ENCODE measurements at places on chromosomes 3 and 15.

DNA sequence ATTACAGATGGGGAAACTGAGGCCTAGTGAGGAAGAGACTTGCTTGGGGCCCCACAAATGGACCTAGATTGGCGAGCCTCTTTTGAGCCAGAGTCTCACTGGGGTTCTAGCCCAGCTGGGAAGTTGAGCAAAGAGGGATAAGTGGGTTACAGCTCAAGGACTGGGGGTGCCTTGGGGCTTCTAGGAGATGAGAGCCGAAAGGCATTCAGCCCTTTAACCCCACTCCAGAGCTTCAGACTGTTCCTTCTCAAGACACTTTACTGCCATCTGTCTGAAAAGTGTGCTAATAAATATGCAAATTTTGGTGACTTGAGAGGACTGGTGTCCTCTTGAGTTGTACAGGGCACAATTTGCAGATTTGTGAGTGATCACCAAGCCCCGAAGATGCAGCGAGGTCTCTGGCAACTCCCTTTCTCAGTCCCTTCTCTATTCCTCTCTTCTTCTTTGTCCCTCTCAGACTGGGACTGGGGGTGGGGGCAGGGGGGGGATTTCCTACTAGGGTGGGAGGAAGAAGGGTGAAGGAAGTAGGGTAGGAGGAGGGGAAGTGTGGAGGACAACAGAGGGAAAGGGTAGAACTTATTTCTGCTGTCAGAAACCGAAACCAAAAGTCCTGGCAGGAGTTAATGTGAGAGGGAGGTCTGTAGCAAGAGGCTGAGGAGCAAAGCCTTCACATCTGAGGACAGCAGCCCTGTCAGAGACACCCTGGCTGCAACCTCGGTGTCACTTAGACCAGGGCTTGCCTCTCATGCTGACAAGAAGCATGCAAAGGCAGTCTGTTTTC lies 16.2 kb upstream of the ANKDD1A start:
- peak; percentile 72 for DNase-seq

GRCh38 chr3:158631981-158632380 lies 12.3 kb upstream of the GFM1 start:
- DNase-seq, result no peak

DNA sequence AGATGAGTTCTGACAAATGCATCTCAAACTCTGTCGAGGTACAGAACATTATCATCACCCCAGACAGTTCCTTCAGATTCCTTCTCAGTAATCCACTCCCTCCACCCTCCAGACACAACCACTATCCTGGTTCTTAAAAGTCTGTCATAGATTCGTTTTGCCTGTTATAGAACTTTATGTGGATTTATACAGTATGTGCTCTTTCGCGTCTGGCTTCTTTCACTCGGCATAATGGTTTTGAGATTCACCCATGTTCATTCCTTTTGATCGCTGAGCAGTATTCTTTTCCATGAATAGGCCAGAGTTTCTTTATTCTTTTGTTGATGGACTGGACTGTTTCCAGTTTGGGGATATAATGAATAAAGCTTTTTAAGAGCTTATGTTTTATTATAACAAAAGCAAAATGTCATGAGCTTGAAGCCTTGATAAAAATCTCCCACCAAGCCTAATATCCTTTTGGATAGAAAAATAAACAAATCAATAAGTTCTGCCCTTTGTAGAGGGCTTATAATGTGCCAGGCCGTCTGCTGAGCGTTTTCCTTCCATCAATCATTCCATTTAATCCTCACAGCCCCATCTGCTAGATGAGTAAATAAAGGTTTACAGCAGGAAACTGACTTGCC lies 21.3 kb upstream of the RFTN1 start:
- no peak for DNase-seq

DNA sequence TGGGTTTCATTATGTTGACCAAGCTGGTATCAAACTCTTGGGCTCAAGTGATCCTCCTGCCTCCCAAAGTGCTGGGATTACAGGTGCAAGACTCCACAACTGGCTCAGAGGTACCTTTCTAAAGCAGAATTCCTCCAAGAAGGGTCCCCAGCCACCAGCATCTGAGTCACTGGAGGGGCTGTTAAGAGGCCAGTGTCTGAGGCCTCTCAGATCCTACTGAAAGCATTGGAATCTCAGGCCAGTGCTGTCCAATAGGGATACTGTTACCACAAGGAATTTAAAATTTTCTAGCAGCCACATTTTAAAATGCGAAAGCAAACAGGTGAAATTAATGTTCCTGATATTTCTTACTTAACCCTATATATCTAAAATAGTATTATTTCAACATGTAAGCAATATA lies 1.3 kb downstream of the CAV3 start:
- DNase-seq, result no peak

DNA sequence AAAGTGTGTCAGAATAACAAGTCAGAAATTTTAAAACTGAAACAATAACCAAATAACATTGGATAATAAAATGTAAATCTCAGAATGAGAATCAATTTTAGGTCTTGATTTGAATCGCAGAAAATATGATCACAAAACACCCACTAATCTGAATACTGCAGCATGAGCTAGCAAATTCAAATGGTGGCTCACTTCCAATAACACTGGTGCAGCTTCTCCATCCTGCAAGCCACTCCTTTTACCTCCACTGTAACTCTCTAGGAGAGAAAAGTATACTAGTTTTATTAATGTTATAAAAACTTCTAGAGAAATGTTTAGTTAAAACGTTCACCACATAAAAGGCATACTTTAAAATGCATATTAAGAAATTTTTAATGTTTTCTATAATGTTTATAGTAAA lies 30.4 kb downstream of the UBE3A start:
- DNase-seq, result no peak

DNA sequence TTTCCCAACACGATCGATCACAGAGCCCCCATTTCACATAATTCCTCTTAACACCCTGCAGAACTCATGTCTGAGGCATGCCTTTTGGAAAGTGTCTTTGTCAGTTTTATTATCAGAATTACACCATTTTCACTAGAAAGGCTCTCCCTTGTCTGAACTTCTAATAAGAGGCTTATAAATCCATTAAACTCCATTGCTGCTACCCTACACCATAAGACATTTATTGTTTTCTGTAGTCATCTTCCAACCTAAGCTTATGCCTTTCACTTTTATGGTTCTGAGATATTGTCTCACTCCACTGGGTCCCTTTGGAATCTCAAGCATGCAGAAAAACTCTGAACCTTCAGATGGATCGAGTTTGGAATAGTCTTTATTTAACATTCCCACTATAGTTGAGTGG lies 50.2 kb upstream of the TPM1 start:
- DNase-seq, result no peak

GRCh38 chr15:69530991-69531664 lies 78.5 kb downstream of the RPLP1 start:
- no peak for DNase-seq

GRCh38 chr3:36258421-36258820 lies 121.9 kb upstream of the STAC start:
- DNase-seq, result no peak

DNA sequence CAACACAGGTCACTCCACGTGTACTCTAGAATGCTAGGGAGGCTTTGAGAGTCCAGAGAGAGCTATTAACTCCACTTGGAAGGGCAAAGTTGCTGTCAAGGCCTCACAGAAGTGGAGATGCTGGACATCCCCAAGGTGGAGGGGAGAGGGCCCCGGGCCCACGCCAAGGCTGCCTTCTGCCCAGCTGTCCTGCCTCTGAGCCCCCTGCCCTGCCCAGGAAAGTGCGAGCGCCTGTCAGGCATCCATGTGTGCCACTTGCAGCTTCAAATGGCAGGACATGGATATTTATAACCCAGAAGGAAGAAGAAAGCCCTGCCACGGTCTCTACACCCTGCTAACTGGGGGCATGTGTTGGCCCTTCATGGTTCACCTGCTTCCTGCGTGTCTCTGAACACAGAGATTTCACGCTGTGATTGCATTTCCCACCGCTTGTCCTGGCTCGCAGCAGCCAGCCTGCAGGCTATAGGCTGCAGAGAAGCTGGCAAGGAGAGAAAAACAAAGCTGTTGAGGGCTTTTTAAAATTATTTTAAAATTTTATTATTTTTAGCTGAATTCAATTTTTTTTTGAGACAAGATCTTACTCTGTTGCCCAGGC lies 17.0 kb downstream of the ANKDD1A start:
- DNase-seq, result no peak

DNA sequence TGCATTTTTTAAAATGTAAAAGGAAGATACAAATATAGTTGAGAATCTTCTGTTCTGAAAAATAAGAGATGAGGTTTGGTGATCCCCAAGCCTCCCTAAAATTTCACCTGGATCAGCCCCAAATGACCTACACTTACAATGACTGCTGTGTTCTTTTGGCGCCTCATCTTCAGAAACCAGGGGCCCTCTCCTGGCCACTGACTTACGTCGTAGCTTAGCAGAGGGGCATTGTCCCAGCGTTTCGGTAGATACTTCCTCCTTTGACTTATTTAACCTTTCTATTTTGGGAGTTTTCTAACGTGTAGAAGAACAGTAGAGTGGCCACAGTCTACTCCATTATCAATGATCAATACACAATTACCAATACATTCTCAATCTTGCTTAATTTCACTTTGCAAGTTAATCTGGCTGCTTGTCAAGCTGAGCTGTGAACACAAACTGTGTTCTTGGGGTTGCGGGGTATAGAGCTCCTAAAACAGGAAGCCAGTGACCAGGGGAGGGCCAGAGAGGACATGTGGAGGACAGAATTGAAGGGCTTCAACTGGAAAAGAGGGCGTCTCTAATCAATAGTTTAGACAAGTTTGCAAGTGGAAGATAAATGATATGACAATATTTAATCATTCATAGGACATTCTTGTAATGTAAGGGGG lies 419.5 kb downstream of the LPP start:
- DNase-seq, result no peak

DNA sequence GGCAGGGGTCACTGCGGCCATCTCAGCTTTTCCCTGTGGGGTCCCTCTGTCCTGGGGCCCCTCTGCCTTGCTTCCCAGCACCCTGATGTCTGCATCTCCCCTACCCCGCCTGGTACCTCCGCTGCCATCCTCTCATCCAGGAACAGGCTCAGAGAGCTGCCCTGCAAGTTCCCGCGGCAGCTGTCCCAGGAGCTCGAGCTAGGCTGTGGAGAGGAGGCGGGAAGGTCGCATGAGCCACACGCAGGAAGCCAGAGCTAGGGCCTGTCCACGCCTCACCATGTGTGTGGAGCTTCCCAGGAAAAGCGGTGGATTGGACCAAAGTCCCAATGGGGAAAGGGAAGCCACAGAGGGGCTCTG lies 12.5 kb downstream of the PLA2G4B start:
- DNase-seq, result no peak

DNA sequence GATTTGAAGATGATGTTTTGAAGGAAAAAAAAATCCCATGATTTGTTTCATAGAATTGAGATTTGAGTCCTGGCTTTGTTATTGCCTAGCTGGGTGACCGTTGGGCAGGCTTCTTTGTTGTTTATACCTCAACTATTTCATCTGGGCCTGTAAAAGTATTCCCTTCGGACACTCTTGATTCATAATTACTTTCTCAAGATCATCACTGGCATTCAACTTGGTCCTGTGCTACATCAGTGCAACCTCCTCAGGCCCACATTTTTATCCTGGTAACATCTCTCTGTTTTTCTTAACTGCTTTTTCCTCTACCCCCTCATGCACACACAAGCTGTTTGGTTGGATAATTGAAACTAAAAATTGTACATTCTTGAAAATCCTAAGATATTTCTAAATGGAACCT lies 67.5 kb upstream of the P3H2 start:
- no peak for DNase-seq

DNA sequence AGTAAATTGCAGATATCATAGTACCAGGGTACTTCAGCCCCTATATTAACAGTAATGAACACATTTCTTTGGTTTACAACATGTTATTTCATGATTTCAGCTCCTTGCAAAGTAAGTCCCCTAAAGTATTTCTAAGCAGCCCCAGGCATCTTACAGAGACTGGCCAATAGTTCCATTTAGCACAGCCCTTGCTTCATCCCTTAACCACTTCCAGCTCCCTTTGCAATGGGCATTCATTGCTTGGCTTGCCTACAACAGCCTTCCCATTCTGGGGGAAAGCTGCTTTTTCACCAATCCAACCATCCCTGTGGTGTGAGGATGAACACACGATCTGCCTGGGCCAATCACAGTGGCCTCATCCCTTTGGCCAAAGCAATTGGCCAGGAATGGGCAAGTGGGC lies 67.2 kb upstream of the XCR1 start:
- no peak for DNase-seq

DNA sequence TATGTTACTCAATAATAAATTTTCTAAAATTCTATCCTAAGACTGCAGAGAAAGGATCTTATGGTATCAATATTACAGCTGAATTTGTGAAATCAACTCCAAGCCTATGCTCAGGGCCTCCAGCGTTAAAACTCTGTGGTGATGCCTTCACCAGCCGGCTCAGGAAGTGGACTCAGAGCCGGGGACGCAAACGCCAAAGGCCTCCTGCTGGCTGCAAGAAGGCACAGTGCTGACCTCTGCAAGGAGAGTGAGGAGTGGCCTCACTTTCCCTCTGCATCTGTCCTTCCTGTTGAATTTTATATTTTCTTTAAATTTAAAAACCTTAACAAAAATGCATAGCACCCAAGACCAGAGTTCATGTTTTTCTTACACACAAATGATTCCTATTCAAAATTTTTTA lies 48.5 kb downstream of the HERC2 start:
- no peak for DNase-seq

- DNase-seq, result no peak
Measured at GRCh38 chr3:182671942-182672341, 121.4 kb upstream of the ATP11B start.

DNA sequence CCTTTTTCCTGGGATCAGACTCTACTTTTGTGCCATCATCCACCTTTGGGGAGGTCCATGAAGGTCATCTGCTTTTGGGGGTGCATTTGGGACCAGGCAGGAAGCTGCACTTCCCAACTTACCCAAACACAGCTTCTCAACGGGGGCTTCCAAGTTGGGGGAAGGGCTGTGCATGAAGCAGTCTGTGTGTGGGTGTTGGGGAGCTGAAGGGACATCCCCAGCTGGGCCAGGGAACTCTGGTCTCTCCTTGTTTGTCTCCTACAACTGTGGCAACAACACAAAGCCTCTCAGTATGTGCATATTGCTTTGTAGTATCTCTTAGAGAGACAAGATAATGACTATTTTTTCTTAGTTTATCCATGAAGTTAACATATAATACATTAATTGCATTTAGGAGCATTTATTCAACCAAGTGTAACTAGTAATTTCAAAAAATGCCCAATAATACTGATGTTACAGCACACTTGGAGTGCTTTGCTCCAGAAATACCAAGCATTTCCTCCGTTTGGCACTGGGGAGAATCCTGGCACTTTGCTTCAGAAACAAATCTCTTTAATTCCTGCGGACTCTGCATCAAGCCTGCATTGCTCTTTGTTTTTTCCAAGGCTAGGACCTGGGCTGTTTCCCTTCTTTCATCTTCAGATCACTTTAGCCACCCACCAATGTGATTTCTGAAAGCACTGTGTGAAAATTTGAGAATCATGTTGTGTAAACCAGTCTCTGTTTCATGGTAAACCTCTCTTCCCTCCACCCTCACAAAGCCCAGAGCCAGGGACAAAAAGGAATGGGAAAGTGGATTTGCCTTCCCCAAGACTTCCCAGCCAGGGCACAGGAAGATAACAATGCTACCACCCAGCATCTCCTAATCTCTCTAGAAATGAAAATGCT lies 126.2 kb upstream of the PFN2 start:
- DNase-seq, result no peak
